Posterior cingulate gyrus (tissue), 11 donors: ENCODE measurements at places on chromosomes 5 and 9.

DNA sequence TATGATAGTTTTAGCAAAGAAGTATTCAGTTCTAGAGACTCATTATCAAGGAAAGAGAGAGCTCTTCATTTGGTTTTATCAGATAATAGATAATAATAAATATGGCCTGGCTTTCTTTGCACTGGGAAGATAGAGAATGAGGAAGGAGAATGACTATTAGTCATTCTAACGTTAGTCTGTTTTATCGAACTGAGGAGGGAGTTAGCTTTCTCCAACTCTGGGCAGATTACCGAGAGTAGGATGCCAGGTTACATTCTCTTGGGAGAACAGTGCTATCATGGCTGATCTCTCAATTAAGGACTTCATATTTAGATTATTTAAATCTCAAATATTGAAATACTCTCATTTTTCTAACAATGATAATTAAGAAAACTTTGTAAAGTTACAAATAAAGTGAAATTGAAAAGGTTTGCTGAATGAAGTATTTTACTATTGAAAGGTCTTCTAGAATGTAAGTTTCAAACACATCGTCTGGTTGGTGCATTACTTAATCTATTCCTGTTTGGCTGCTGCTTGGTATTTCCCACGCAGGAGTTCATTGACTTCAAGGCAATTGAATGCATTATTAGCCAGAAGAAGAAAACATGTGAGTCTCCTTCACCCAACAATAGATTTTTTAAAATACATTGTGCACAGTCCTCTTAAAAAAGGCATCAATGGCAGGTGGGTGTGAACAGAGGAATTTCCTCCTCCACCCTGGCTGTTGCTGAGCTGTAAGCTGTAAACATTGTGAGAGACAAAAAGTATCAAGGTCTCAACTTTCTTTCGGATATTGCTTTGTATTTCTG lies 140.8 kb downstream of the C9orf152 start:
- DNase-seq = no peak

DNA sequence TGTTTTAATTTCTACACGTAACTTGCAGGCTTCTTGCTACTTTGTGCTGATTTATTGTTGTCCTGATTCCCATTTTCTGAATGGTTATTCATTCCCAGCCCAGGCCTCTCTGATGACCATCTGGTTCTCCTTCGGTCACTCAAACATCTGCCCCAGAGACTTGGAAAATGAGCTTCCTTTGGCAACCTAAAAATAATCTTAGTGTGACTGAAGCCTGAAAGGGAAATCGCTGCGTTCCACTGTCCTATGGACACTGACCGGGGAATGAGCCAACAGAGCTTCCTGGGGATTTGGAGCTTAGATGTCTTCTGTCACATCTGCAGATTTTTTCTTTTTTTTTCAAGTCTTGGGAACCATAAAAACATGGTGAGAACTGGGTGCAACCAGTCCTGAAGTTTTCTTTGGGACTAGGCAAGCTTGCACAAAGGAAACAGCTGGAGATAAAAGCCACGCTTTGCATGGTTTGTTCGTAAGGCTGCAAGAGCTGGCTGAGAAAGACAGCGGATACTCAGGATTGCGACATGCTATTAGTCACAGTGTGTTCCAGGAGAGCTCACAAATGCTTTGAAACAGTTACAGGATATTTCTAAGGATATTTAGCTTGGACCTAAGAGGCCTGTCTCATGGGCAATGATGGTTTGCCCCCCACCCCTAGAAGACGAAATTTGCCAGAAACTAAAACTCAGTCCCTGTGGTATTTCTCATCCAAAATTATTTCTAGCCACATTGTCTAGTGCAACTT lies 146.2 kb downstream of the GOLPH3 start:
- DNase-seq = peak; percentile 23

DNA sequence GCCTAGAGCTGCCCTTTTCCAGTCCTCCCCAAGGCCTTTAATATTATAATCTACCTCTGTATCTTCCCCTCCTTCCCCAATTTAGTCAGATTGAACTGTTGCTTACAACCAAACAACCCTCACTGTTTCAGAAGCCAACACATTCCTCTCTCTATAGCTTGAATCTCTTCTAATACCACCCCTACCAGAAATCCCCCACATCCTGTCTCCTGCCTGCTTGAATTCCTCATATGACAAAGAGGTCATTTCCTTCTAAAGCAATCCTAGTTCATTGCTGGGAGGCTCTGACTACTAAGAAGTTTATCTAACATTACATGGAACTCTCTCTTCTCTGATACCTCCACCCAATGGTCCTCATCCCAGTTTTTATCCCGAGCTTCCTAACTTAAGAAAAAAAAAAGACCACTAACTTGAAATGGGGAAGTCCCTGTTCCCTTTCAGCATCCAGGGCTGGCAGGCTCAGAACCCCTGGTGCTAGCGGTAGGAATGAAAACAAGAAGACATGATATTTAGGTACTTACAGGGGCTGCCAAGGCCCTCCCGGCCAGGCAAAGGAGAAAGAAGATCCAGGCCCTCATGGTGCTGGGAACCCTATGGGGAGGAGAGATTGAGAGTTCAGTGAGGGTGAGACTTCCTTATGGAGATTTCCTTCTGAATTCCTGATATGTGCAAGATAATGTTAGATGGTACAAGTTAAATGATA lies 11.0 kb downstream of the SPARC start:
- no peak for DNase-seq

DNA sequence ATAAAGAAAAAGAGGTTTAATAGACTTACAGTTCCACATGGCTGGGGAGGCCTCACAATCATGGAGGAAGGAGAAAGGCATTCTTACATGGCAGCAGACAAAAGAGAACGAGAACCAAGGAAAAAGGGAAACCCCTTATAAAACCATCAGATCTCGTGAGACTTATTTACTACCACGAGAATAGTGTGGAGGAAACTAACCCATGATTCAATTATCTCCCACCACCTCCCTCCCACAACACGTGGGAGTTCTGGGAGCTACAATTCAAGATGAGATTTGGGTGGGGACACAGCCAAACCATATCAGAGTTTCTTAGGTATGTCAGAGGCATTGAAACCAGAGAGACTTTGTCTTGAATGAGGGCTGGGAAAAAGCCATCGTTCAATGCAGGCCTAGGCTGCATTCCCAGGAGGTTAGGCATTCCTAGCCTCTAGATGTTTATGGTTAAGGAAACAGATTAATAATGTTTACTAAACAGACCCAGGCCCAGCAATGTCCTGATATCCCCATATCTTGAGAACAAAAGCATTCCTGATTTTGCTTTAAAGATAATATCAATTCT lies 7.5 kb upstream of the PAIP1 start:
- DNase-seq = no peak

DNA sequence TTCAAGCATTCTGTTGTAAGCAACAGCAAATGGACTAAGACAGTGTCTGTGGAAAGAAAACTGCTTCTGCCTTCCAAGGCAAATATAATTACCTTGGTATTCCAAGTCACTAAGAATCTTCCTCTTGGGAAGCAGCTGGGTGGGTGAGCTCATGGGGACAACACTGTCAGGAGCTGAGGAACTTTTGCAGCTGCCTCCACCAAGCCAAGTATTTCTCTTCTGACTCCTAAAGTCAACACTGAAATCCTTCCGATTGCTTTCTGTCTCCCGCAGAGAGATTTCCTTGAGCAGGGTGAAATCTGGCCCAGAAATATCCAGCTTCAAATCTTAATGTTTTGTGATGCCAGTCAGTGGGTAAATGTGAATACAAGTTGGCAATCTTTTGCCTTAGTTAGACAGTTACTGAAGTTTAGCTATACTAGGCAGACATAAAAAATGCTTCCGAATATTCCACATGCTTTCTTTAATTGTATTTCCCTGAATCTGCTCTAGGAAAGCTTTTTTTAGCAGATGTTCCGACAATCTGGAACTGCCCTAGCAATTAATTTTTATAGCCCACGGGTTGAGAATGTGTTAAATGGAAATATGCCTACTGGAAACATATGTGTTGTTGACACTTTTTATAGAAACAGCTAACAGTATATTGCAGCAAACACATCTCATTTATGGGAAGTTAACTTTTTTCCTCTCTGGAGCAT lies 369.9 kb upstream of the DAB2 start:
- no peak for DNase-seq

GRCh38 chr9:87891754-87892153 lies 9.1 kb downstream of the SPATA31E1 start:
- no peak for DNase-seq

- DNase-seq = no peak
Observed at GRCh38 chr9:82457891-82458290, 469.3 kb downstream of the SPATA31D1 start.

DNA sequence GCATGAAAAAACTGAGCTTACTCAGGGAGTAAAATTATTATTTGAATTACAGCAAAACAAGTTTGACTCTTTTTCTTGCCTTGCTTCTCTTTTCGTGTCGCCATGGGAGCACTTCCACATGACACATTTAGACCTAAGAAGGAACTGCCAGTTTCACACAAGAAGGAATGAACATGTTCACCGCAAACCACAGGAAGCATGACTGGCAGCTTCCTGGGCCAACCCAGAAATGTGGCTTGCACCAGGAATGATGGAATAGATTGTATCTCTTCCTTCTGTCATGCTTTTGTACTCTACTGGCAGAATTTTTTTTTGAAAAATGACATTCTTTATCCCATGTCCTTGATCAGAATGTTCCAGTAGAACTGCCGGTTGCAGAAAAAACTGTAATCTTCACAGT lies 32.9 kb upstream of the MAN2A1 start:
- peak; percentile 23 for DNase-seq

DNA sequence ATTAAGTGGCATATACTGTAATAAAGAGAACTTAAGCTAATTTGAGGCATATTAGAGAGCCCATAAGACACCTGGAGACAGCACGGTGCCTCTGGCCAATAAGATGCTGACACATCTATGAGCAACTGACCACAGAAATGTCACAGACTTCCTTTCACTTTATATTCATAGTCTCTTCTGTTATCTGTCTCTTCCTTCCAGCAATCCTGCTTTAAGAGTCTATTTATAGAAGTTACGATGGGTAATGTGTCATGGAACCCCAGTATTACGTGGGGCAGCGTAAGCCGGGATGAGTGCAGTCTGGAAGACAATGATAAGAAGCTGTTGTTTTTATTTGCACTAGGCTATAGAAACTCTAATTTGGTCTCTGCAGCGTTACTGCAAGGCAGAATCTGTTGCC lies 136.8 kb downstream of the CFAP90 start:
- DNase-seq = no peak

DNA sequence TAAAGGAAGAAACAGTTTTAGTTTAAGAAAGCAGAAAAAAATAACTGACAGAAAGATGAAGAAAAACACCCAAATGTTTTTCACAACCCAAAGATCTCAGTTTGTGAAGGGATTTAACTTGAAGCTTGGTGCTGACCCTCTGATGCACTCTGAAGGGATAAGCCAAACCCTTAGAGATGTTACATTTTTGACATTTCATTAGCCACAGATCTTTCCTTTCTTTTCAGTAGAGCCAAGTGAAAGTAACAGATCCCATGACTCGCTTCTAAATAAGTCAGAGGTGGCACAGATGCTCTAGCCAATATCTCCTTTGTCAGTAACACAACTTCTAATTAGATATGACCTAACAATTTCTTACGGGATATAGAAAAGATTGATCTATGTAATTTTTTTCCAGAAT lies 394.5 kb upstream of the EDIL3 start:
- no peak for DNase-seq

GRCh38 chr9:82490019-82490499 lies 501.5 kb downstream of the SPATA31D1 start:
- DNase-seq = no peak

DNA sequence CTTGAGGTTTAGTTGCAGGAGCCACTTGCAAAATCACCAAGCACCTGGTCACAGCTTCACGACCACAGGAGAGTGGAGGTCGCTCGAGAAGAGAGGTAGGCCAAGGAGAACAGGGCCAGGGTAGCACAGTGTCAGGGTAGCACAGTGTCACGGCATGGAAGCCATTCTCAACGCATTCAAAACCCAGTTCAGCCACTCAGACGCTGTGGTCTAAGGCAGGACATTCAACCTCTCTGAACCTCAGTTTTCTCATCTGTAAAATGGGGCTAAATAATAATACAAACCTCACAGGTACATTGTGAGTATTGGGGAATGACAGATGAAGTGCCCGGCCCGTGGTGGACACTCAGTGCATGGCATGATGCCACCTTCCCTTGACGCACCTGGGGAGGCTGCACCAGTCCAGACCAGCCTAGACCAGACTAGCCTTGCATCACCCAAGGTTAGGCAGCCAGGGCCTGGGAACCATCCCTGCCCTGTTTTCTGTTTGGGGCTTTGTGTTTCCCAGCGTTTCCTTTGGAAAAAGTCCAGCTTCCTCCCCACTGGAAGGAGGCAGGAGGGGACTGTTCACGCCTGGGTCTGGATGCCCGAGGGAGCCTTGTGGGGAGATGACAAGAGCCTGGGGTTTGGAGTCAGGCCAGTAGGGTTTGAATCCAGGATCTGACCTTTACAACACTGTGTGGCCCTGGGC lies 7.8 kb upstream of the LMX1B start:
- peak; percentile 35 for DNase-seq

DNA sequence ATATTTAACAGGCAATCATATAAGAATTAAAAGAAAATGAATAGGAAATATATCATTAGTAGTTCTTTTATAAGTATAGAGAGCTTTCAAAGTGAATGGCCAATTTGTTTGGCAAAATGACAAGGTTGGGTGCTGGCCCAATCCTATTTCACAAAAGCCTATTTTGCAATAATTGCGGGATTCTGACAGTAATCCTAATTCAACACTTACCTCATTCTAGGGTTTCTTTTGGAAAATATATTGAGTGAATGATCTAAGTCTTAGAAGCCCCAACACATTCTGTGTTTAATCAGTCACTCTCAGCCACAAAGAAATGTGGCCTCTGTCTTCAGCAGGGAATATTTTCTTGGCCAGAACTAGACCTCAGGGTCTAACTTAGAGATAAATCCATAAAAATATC lies 835.9 kb upstream of the ZNF608 start:
- DNase-seq = no peak

- no peak for DNase-seq
Observed at GRCh38 chr9:16680541-16680940, 189.9 kb downstream of the BNC2 start.

DNA sequence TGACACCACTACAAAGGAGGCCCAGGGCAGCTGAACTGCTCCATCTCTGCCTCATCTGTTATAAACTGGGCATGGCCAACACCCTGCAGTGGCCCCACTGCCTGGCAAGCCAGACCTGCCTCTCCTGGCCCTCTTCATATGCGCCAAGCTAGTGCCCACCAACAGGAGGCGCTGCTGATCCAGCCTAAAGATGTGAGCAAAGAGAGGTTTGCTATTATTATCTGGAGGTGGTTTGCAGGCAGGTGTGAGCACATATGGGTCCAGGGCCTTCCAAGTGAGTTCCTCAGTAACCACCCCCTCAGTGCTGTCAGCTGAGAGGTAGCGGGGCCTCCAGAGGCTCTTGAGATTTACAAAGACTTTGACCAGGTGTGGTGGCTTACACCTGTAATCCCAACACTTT lies 232.2 kb downstream of the SYK start:
- no peak for DNase-seq
